ENCODE measurements at places on chromosomes 1 and 21.

DNA sequence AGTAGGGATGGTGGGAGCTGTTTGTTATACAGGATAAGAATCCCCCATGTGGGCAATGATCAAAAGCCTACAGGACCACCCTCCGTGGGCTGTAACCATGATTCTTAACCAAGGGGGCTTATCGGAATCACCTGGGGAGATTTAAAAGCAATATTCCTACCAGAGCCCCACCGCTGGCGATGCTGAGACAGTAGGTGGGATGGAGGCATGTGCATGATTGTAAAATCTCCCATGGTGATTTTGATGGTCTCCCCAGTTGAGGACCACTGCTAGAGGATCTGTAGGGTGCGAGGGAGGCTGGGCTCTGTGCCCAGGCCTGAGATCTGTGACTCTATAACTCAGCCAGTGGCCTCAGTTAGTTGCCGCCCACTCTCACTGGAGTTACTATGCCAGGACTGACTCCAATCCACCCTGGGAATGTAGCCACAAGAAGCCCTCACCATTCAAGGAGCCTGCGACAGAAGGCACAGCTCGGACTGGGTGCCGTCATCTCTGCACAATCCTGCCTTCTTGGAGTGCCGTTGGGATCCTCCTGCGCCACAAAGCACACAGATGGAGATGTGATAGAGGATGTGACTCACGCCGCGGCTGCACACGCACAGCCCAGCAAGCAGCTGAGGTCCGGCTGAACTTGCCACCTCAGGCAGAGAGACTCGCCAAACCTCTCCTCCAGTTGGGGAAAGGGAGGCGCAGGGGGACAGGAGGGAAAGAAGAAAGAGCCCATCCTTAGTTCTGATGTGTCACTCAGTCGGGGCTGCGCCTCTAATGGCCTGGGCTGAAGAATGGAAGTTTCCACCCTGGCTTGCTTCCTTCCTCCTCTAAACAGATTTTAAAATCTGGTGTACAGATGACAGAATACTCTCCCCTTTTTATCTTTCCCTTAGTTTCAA is 26.5 kb downstream of the AKNAD1 start:
- no peak for DNase-seq

GRCh38 chr1:71698186-71698585 is 584.2 kb downstream of the NEGR1 start:
- no peak for DNase-seq

DNA sequence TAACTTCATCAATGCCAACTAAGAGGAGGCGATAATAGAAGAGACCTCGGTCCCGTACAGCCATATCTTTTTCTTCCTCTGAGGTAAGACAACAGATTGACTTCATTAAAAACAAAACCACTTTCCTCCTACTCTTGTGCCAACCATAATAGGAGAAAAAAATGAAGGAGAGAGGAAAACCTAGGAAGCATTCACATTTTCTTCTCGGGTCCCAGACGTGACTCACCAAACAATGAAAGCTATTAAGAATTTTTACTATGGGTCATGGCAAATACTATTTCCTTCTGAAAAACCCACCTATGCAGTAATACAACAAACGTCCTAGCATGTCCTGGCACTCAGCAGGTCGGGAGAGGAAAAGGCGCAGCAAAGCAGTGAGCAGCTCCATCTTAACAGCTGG is 8.6 kb upstream of the BCL2L15 start:
- no peak for DNase-seq

DNA sequence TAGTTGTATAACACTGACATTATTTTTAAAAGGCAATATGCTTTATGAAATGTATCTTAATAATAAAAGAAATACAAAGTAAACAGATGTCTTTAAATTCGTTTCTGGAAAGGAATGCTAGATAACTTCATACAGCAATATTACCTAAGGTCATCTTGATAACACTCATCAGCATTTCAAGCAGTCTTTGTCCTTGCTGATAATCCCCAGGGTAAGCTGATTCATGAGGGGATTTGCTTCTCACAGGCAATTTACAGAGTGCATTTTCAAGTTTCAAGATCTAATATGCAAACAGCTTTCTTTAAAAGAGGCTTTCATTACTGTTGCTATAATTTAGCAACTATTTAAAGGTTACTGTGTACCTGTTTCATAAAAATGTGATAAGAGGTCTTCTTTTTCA is 75.2 kb upstream of the NEK2 start:
- no peak for DNase-seq

- DNase-seq: no peak
Measured at GRCh38 chr1:14806772-14807171, 208.3 kb downstream of the KAZN start.

DNA sequence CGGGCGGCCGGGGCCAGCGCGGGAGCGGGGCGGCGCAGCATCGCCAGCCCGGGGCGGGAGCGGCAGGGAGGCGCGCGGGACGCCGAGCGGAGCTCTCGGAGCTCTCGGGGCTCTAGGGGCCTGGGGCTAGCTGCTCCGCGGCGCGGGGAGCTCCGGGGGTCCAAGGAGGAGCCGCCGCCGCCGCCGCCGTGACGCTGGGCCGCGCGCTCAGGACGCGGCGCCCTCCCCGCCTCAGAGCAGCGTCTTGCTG is 147 bp downstream of the CLSTN1 start:
- DNase-seq: no peak

- DNase-seq: no peak
Measured at GRCh38 chr1:226943156-226943555, 3.1 kb downstream of the COQ8A start.

DNA sequence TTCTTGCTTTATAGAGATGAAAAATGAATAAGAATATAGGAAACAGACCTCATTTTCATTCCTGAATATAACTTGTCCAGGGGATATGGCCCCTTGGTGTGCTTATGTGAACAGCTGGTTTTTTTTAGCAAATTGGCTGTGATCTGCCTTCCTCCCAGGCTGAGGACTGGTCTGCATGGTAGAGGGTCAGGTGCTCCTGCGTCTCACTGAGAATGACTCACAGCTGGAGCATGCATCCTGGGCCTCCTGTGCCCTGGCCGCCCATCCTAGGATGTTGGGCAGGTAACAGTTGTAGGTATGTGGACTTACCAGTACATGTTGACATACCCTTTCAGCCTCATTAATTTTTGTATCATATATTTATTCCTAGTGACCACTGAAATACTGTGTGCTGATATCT is 29.8 kb downstream of the AGT start:
- DNase-seq: no peak

- no peak for DNase-seq
Measured at GRCh38 chr1:178407655-178408054, 89.1 kb downstream of the CLEC20A start.

GRCh38 chr1:97145321-97145956 is 423.9 kb downstream of the PTBP2 start:
- no peak for DNase-seq

DNA sequence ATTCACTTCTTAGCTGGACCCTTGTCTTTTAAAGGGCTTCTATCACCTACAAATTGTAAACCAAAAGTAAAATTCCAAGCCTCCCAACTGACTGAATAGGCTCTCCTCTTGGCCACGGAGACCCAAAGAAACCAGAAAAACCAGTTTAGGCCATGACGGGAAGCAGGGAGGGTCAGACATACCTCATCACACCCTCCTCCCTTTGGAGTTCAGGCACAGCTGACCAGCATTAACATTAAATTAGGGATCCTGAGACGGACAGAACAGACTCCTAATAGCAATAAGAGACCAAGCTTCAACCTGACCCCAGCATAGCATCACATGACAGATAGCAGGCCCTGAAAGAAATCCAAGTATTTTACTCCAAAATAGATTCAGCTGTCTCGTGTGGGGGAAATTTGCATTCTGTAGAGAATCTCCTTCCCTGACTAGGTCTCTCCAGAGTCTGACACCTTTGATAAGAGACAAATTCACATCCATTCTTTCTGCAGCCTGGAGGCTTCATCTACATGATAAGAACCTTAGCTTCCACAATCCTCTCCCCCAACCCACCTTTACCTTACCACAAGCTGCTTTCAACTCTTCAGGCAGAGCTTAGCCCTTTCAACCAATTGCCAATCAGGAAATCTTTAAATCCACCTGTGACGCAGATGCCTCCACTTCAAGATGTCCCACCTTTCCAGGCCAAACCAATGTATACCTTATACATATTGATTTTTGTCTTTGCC is 177.1 kb upstream of the RAB4A start:
- DNase-seq: no peak

DNA sequence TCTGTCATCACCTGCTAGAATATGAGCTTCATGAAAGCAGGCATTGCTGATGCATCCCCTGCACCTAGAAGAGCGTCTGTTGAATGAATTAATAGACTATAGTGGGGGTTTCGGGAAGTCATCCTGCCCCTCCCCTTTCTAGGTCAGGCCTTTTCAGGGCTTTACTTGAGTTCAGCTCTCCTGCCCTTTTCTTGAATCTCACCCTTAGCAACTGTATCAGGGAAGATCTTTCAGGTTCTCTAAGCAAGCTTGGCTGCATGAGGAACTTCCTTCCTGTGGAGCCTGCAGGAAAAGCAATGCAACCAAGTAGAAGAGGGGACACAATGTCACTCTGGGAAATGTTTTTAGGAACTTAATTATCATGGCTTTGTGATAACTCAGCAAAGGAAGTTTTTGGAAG is 27.2 kb upstream of the KIAA0040 start:
- no peak for DNase-seq

DNA sequence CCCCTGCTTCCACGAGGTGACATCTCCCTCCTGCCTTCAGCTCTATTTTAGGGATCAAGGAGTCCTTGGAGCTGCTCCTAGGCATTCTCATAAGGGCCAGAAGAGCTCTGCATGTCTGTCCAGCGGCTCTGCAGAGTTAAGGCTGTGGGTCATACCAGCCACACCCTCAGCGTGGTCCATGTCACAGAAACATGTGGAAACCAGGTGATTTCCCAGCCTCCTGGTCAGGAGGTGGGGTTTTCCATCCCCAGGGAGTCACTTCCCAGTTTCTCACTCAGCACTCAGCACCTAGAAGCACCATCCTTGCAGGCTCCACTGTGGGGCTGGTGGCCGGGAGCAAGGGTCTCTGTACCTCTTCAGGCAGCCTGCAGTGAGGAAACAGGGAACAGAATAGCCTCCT is 1.4 kb upstream of the TNFRSF1B start:
- DNase-seq: no peak

DNA sequence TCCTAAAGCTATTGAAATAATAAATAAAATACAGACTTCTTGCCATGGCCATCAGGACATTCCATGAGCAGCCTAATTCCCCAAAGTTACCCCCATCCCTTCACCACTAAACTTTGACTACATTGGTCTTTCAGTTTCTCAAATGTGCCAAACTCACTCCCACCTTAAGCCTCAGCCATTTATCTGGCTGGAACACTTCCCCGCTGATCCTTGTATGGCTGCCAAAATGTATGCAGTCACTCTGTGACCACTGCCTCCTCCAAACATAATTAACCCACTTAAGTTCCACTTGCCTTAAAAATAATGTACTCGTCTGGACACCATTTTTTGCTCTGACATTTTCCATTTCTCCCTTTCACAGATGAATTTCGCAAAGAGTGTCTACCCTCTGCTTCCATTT is 407.4 kb downstream of the NTNG1 start:
- no peak for DNase-seq

GRCh38 chr1:213884942-213885341 is 102.8 kb upstream of the PROX1 start:
- no peak for DNase-seq

DNA sequence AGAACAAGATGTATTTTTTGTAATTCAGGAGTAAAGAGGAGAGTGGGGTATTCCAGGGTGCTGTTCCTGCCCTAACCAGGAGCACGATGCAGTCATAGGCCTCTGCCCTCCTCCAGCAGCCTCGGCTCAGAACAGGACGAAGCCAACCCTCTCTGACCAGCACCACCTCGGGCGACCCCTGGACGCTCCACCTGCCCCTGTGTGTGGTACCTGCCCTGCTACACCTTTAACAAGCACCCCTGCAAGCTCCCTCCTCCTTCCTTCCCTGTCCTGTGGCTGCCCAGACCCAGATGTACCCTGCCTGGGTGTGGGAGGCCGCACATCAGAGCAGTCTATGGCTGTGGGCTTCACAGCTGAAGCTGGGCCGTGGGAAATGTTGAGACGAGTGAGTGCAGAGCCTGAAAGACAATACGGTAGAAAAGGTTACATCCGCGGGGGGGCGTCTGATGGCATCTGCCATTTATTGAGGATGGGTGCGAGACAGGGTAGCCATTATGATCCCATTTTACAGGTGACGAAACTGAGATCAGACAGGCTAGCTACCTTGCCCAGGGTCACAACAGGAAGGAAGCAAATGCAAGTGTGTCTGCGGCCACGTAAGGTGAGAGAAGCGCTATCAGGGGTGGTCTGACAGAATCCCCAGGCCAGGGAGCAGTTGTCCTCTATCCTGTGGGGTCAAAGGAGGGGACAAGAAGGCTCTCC is 4.6 kb downstream of the ERG start:
- DNase-seq: no peak

- DNase-seq: no peak
Measured at GRCh38 chr1:2480986-2481364, 4.9 kb downstream of the PLCH2 start.

DNA sequence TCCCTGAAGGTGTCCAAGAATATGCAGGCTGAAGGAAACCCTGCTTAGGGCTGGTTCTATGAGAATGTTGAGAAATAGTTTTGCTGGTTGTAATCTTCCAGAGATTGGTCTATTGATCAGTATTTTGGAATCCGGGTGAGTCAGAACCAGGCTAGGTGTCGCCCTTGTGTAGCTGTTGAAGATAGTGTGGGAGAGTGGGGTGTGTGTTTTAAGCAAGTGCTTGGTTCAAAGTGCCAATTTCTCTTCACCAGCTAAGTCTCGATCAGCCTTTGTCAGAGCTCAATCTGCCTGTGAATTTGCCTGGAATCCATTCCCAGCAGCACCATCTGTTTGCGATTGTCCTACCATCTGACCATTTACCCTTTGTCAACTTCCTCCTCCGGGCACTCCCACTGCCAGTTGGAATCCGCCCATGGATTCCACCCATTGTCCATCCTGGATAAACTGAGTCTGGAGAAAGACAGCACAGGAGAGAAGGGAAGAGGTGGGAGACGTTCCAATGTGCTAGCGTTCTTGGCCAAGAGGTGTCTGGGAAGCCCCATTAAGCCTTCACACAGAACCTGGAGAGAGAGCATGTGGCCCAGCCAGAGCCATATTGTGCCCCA is 59.4 kb upstream of the CYP2J2 start:
- DNase-seq: no peak

GRCh38 chr1:32309960-32310359 is 18.1 kb downstream of the HDAC1 start:
- DNase-seq: no peak

DNA sequence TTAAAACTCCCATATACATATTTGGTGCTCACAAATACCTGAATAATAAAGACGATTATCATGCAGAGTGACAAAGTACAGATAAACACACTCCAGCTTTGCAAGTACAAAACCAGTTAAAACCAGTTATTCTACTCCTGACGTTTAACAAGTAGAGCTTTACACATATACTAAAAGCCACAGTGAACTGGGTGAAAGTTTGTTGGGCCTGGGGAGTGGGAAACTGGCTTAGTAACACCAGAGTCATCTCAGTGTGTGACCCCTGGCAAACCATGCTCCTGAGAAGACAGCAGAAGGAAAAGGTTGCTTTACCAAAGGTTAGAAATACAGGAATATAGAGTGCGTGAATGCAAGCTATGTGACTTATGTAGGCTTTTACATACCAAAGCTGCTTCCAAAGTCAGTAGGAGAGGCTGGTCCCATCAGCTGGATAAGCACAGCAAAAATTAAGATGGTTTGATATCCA is 148.1 kb downstream of the NRIP1 start:
- DNase-seq: no peak
